ENCODE measurements at places on chromosomes 5 and 9.

DNA sequence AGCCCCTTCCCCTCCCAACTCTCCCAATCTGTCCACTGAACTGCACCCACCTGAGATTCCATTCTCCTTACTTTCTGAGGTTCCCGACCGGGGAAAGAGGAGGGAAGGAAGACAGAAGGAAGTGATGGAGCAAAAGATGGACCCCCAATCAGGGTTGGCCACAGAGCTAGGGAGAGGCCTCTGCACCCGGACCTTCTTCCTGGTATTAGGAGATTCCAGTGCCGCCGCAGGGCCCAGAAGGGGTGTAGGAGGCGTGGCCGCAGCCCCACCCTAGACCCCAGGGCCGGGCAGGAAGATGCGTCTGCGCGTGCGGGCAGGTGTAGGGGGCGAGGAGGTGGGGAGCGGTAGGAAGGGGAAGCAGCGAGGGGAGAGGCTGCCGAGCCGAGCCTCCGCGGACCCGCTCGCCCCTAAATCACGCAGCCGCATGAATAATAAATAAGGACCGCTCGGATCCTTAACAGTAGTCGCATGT, 104.2 kb upstream of the MVB12B start:
- no peak for DNase-seq

GRCh38 chr9:121626012-121626411, 25.4 kb upstream of the DAB2IP start:
- DNase-seq, result no peak

- DNase-seq, result peak; percentile 53
Observed at GRCh38 chr5:177472460-177473442, 683 bp downstream of the DBN1 start.

- DNase-seq, result peak; percentile 54
Observed at GRCh38 chr9:121217609-121218292, 16.1 kb upstream of the RAB14 start.

GRCh38 chr9:21031091-21031807, at the start of gene HACD4:
Gene HACD4 (minus strand): TSS chr9:21031640. CDS start chr9:21031590, 50 bp downstream.
- peak; percentile 56 for DNase-seq

DNA sequence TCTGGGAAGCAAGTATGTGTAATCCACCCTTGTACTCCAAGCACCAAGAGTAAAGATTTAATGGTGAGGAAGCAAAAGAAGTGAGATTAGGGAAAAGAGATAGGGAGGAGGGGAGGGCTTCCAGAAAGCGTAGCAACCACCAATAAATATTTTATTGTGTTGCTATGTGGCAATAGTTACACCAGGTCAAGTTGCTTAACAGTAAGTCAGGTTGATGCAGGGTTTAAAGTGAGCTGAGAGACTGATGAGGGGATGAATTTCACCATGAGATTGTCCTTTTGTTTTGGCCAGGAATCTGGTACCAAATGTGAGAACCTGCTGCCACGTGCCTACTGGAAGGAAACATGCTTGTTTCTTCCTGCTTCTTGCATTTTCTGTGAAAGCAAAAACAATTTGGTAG, 62.7 kb downstream of the PCSK5 start:
- DNase-seq, result peak; percentile 11

DNA sequence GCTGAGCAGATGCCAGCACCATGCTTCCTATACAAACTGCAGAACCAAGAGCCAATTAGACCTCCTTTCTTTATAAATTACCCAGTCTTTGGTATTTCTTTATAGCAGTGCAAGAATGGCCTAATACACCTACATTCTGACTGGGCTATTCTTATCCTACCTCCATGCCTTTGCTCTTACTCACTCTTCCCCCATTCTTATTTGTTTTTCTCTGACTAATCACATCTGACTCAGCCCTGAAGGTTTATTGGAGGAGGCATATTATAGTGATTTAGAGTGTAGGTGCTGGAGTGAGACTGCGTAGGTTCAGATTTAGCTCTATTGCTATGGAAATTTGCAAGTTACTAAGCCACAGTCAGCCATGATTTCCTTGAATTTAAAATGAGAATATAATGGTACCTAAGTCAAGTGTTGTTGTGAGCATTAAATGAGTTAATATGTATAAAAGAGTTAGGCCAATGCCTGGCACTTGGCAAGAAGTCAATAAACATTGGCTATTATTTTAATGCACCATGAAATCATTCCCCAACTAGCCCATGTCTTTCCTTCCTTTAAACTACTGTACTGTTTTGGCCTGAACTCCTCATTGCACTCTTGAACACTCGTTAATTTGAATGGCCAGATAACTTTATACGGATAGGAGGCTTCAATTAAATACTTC, 531.2 kb upstream of the ZNF608 start:
- peak; percentile 96 for DNase-seq

DNA sequence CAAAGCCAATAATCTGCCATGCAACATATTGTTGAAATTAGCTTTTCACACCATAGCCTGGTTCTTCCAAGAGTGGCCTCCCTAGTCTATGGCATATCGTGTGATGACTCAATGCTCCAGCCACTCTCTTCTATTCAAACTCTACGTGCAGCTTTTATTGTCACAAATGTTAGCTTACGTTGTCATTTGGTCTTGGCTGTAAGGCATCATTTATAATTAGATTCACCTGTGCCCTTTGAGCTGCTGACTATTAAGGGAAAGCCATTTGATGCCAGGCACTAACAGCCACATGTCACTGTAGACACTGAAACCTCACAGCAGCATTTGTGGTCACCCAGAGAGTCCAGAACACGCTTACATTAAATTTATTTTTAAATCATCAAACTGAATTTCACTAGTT, 66.8 kb downstream of the APBA1 start:
- DNase-seq, result no peak

DNA sequence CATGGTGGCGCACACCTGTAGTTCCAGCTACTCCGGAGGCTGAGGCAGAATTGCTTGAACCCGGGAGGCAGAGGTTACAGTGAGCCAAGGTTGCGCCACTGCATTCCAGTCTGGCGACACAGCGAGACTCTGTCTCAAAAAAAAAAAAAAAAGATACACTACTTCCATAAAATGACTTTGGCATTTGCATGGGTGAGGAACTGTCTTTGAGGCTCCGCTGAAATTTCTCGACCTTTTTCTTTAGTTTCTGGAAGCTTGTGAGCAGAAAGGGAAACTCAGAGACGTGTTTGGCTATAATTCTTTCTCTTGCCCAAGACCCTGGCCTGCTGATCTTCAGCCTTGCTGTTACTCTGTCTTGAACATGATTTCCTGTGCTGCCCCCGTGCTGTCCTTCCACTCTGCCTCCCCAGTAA, 37.3 kb downstream of the SPIN1 start:
- DNase-seq, result peak; percentile 15
